ENCODE measurements at places on chromosomes 3 and 15.

- DNase-seq: no peak
Observed at GRCh38 chr15:95394186-95395067, 936.1 kb upstream of the NR2F2 start.

DNA sequence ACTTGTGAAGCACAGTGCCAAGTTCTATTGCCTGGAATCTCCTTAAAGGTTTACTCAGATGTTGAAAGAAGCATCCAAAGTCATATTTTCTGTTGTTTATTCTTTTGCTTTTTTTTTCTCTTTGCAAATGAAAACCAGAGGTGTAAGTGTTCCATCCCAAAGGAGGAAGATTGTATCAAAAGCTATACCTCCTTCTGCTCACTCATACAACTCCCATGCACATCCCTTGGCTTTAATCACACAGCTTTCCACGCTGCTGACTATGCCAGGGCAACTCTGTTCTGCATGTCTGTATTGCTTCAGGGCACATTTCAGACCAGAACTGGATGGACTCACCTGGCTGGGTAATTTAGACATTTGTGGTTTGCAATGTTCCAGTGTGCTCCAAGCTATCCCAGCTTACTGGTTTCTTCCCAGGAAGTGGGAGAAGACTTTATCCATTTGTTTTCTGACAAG lies 399.6 kb upstream of the TBL1XR1 start:
- DNase-seq: peak; percentile 96

- DNase-seq: no peak
Observed at GRCh38 chr3:47394140-47394870, 13.5 kb downstream of the PTPN23 start.

- no peak for DNase-seq
Observed at GRCh38 chr15:68635141-68635540, 56.3 kb downstream of the CORO2B start.

- no peak for DNase-seq
Observed at GRCh38 chr15:81056304-81056703, 55.6 kb downstream of the TLNRD1 start.

DNA sequence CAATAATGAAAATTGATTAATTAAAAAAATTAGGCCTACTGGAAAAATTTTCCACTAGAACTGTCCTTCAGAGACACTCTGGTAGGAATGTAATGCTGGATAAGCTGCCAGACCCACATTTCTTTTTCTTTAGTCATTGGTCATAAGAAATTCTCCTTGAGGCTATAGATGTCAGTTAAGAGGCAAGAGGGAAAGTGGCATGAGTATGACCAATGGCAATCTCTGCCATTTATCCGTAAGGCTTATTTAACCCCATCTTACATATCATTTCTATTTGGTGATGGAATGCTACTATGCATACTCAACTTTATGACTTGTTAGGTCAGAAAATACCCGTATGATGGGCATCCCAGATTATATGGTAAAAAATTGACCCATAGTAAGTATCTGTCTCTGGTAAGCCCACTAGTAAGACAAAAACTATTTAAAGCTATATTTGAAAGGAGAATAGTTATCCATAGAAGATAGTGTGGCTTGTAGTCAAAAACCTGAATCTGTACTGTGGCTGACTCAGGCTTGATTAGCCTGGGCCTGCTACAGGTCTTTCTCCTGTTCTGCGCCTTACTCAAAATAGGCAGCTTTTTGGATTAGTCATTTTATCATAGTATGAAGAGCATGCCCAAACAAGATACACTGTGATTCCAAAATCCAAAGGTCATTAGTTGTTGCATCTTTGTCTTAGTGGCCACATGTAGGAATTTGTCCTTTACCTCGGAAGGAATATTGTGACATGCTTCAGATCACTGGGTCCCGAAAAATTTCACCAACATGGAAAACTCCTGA lies 314.7 kb downstream of the PYDC2 start:
- peak; percentile 92 for DNase-seq

GRCh38 chr3:59367150-59367549 lies 317.3 kb upstream of the CFAP20DC start:
- peak; percentile 26 for DNase-seq

GRCh38 chr3:113285741-113286140 lies 74.4 kb downstream of the BOC start:
- DNase-seq: peak; percentile 76

- peak; percentile 82 for DNase-seq
Observed at GRCh38 chr3:123723522-123724168, 138.8 kb upstream of the HACD2 start.

DNA sequence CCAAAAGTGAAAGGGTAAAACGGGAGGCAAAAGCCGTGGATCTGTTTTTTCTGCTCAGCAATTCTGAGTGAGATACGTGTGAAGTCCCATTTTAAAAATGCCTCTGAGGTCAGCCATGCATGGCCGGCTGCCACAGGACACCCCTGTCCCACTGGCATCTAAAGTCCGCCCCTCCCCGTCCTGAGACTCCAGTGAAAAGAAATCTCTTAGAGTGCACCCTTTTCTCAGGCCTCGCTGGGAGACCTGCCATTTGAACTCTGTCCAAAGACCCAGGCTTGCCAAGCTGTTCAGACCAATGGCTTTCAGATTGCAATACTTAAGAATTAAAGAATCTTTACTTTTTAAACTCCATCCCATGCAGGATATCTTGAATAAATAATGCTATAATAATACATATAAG lies 61.0 kb upstream of the SLC24A5 start:
- DNase-seq: no peak

GRCh38 chr3:171328419-171329082 lies 131.7 kb downstream of the TNIK start:
- DNase-seq: peak; percentile 21

DNA sequence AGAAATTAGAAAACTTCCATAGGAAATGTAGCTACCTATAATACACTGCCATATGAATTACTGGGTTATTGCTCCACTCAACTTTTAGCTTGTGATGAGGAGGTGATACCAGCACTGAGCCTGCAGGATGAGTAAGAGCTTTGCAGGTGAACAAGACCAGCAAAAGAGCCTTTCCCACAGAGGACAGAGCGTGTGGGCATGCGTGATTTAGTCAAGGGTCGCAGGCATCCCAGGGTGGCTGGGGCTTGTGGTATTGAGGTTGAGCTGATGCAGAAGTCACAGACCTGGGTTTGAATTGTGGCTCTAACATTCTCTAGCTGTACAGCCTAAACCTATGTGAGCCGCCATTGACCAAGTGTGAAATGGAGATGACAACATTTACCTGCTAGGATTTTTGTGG lies 5.6 kb downstream of the NRROS start:
- no peak for DNase-seq

- no peak for DNase-seq
Observed at GRCh38 chr3:15657016-15657415, 55.5 kb downstream of the BTD start.

DNA sequence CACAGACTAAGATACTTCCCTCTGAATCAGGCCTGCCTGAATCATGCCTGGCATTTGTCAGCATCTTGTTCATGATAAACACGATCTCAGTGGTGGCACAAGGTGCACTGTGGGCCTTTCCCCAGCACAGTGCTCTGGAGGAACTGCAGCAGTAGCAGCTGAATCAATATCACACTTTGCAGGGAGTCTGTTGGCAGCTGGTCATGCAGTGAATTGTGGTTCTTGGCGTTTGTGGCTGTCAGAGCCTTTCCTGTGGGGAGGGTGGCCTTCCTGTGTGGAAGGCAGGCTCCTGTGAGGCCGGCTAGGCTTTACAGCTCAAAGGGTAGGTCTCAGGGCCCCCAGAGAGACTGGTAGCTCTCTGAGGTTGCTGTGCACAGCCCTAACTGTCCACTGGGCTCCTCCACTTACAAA lies 54.4 kb upstream of the TLE3 start:
- peak; percentile 26 for DNase-seq

GRCh38 chr3:25855266-25855784 lies 65.4 kb downstream of the OXSM start:
- DNase-seq: peak; percentile 12

DNA sequence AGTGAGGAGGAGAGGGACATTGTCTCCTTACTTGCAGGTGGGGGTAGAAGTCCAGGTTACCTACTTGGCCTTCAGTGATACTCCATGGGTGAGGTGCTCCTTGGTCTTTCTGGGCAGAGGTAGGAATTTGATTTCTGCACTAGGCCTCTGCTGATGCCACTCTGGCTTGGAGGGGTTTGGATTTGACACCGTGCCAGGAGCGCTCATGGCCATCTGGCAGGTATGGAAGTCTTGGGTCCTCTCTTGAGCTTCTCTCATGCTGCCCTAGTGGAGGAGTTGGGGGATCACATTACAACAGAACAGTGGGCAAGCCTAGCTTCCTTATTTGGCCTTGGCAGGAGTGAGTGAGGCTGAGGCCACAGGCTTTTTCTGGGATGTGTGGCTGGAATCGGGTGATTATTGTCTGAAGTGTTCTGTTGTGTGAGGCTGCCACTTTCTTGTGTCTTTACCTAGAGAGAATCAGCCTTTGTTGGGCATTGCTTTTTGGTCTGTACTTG lies 525.0 kb downstream of the GABRG3 start:
- DNase-seq: no peak

- DNase-seq: no peak
Observed at GRCh38 chr3:183980403-183980802, 37.3 kb downstream of the ABCC5 start.

- no peak for DNase-seq
Observed at GRCh38 chr15:48712546-48712945, 67.0 kb upstream of the FBN1 start.

DNA sequence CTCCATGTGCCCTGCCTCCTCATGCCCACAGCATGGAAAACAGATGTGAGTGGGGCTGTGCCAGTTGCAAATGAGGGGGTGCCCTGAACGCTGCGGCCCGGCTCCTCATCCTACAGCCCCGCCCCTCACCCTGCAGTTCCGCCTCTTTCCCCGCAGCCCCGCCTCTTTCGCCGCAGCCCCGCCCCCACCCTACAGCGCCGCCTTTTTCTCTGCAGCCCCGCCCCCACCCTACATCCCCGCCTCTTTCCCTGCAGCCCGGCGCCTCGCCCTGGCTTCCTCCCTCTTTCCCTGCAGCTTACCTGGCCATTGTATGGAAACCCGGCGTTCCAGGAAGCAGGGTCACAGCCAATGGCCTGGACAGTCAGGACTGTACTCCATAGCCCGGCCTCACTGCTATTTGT lies 284.9 kb downstream of the TLE3 start:
- DNase-seq: no peak

GRCh38 chr15:80560601-80561400 lies 134.3 kb upstream of the ABHD17C start:
- DNase-seq: no peak

DNA sequence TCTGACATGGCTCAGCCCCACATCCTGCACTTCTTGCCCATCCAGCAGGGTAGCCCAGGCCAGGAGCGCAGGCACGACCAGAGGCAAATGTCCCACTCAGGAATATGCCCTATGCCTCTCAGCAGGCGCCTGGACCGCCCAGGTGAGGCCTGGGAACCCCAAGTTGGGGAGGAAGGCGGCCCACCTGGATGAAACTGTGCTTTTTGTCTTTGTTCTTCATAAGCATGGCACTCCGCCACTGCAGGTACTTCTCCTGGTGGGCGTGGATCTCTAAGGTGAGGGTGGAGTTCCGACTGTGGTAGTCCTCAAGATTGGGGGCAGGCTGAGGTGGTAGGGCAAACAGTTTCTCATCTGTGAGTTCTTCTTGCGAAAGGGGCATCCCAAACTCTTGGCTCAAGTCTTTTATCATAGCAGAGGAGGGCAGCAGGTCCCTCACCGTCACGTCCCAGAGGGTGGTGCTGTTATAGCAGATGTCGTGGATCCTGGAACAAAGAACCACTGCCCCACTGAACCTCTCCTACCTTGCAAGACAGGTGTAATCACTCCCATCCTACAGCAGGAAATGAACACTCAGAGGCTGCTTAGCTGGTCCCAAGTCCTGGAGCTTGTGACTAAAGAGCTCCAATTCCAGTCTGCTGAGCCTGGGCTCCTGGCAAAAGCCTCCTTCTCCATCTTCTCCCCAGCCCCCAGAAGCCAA lies 53.2 kb downstream of the ACAD9 start:
- DNase-seq: peak; percentile 18

DNA sequence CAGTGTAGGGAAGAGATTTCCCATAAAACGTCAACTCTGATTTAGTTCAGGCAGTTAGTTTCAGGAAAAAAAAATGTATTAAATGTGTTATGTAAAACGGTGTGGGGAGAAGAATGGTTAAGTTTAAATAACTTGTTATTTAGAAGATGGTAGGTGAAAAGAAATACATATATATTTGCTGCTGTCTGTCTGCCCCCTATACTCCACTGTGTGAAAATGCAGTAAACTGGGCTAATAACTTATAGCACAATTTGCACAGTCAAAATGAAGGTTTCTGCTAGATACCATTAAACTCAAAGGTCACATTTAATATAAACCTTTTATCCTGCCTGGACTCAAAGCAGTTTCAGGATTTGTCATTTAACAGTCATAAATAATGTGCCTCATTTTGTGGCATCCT lies 515.0 kb downstream of the FGF12 start:
- DNase-seq: peak; percentile 3

- no peak for DNase-seq
Observed at GRCh38 chr3:67529915-67530314, 124.5 kb downstream of the SUCLG2 start.

GRCh38 chr3:119380697-119381096 lies 82.7 kb downstream of the TMEM39A start:
- peak; percentile 11 for DNase-seq

DNA sequence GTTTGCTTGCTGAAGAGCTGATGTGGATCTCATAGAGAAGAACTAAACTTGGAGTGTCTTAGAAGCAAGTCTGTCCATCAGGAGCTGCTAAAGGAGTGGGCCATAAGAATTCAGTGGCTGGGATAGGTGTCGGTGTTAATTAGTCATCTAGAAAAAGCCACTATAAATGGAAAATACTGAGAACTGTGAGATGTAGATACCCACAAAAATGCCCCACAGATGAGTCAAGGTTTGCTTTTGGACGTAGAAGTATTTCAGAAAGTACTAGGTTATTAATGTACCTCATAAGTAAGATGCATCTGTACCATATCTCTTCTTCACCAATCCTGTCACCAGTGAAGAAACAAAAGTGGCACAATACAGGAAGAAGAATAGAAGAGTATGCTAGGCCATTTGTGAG lies 530.9 kb upstream of the TGFBR2 start:
- peak; percentile 35 for DNase-seq

GRCh38 chr15:92833106-92833433 lies 67.1 kb upstream of the CHD2 start:
- DNase-seq: no peak

GRCh38 chr15:75836959-75837334 lies 6.3 kb upstream of the UBE2Q2 start:
- peak; percentile 89 for DNase-seq

DNA sequence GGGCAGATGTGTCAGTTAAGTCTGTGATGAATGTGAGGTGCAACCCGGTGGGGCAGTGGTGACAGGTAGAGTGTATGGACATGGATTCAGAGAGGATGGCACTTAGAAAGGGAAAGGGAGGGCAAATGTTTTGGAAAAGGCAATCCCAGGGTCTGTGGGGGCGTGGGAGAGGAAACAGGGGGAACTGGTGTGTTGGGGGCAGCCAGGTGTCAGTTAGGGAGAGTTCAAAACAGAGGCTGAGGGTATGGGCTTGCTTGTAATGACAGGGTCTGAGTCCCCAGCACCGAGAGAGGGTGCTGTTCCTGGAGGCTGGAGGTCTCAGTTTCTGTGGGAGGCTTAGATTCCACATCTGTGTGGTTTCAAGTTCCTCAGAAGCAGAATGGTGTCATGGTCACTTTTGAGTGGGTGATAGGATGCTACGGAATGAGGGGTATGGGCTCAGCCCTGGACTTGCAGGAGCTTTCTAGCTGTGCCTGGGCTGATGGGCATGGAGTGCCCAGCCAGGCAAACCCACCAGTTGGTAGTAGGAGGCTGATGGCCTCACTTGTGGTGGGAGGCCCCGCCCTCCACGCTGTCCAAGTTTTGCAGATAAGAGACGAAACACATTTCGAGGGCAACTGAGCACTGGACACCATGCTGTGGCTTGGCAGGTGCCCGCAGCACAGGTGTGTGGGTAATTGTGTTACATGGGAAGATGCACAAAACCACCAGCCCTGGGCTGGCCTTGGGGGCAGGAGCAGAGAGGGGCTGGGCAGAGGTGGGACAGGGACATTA lies 209.4 kb downstream of the RPLP1 start:
- no peak for DNase-seq
